C1 segment of cervical spinal cord (tissue), 14 donors: ENCODE measurements at places on chromosomes 3 and 15.

DNA sequence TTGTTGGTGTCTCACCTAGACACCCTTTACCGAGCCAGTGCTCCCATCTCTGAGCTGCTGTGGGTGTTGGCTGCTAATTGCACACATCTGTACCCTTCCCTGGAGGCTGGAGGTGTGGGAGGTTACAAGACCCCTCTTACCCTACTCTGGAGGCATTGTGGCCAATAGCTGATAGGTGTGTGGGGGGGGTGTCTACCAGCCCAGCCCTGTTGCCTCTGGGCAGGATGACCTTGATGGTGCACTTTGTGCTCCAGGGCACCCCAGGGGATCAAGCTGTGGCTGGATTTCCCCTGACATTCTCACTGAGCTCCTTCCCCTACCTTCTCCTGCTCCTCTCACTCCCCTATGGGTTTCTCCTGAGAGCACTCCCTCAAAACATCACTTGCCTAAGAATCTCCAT, 104.7 kb upstream of the ADPGK start:
- no peak for DNase-seq

DNA sequence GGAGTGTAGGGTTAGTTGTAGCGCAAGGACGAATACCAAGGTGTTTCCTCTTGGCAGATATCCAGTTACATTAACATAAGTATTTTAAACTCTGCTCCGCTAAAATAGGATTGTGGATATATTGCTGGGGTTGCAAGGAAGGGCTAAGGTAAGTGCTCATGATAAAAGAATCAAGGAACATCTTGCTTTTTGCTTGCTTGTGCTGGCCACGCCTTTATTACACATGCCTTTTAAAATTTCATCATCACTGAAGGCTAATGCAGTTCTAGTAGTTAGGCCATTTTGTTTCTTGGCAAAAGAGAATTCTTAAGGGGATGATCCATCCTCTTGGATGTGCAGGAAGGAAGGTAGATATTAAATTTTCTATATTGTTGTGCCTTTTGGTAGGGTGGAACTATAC, 415.6 kb upstream of the TPM1 start:
- no peak for DNase-seq

DNA sequence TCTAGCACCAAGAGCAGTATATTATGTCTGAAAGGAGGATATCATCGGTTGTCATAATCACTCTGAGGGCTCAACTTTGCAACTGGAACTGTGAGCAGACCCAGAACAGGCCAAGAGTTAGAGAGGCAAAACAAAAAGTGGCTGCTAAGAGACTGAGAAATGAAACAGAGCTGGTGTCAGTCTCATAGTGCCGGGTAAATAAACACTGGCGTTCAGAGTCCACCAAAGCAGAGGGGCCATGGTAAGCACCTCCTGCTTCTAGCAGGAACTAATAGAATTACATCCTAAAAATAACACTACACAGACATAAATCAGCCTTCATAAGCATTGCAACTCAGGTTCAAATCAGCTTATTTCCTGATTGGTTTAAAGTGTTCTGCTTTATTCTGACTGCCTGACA, 10.3 kb upstream of the IL12A start:
- DNase-seq: no peak

DNA sequence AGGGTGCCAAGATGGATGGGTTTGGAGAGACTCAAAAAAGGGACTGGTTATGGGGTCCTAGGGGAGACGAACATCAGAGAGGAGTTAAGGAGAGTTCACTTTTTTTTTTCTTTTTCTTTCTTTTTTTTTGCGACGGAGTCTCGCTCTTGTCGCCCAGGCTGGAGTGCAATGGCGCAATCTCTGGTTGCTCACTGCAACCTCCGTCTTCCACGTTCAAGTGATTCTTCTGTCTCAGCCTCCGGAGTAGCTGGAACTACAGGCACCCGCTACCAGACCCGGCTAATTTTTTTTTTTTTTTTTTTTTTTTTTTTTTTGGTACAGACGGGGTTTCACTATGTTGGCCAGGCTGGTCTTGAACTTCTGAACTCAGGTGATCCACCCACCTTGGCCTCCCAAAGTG, 1.2 kb downstream of the SPINT1 start:
- no peak for DNase-seq

GRCh38 chr15:80587007-80587406, 108.1 kb upstream of the ABHD17C start:
- DNase-seq: no peak

GRCh38 chr15:93109336-93110102, 20.5 kb upstream of the RGMA start:
- DNase-seq: no peak

GRCh38 chr3:48747015-48747615, 30.1 kb upstream of the IP6K2 start:
- DNase-seq: peak; percentile 31
